Fibroblast of skin of abdomen (primary cell): ENCODE measurements at places on chromosomes 16 and 17.

GRCh38 chr17:43142153-43142552, 17.0 kb upstream of the BRCA1 start:
- DNase-seq = no peak

DNA sequence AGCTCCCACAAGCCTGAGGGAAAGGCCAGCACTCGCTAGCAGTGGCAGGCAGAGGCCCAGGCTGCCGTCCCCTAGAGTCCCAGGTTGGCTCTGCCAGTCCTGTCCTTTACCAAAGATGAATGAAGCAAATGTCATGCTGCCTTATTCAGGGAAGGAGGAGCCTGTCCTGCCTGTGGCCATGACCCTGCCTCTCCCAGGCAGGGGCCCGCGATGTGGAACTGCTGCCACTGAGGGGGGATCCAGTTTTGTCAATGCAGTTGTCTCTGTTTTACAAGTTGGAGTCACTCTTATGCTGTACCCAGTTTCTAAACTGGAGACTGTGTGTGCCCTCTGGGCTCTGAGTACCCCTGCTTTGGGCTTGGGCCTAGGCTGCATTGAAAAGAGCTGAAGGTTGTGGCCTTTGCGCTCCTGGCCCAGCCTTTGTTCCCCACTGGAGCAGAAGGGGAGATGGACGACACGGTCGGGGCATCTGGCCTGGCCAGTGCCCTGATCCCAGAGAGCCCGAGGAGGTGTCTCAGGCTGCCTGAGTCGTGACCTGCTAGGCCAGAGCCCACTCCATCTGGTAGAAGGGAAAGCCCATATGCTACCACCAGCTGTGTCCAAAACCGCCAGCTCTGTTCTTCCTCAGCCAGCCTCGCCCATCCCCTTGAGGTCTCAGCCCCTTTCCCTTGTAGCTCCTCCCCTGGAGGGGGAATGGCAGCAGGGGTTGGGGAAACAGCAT, 5.5 kb downstream of the LIMD2 start:
- DNase-seq = peak; percentile 12

- DNase-seq = peak; percentile 36
Observed at GRCh38 chr17:82489117-82489516, 30.4 kb upstream of the FOXK2 start.

GRCh38 chr17:12330456-12330855, 309.8 kb downstream of the MAP2K4 start:
- no peak for DNase-seq

- DNase-seq = no peak
Observed at GRCh38 chr17:27569884-27570577, 61.0 kb upstream of the LGALS9 start.

DNA sequence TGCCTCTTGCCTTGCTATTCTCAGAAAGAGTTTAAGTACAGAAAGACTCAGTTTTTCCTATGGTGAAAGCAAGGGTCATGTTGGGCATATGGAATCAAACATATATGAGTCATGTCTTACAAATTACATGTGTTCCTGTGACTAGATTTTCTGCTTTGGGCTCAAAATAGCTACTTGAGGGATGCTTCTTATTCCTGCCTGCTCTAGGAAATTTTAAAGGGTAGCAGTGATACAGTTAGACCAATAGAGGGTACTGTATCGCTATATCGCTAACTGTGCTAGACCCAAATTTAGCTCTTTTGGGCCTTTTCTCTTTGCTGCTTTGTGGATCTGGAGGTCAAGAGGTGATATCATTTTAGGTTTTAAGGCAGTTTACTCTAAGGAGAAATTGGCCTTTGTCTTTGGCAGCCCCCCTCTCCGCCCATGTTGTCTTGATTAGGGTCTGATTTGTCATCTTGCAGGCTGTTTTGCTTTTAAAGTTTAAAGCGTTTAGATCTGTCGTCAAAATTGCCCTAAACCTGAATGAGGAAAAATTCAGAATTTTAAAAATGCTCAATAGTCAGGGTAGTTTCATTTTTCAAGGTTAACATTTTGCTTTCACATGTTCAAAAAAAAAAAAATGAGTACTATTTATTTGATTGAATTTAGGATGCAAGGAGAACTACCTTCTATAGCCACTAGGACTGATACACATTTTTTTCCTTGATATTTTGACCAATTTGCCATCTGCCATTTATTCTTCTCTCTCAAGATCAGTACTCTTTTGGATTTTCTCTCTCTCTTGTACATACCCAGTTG, 8.8 kb downstream of the NFATC3 start:
- DNase-seq = peak; percentile 68

DNA sequence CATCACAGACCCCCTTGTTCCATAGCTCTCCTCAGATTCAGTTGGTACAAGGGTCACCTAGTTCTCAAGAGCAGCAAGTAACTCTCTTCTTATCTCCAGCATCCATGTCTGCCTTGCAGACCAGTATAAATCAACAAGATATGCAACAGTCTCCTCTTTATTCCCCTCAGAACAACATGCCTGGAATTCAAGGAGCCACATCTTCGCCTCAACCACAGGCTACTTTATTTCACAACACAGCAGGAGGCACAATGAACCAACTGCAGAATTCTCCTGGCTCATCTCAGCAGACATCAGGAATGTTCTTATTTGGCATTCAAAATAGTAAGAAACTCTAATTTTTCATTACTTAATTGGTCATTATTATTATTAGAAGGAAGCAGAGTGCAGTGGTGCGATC, 32.4 kb downstream of the NQO1 start:
- DNase-seq = no peak

GRCh38 chr16:24010440-24011089, 174.8 kb downstream of the PRKCB start:
- DNase-seq = peak; percentile 39

GRCh38 chr17:43548689-43549379, 2.7 kb upstream of the ETV4 start:
- no peak for DNase-seq

DNA sequence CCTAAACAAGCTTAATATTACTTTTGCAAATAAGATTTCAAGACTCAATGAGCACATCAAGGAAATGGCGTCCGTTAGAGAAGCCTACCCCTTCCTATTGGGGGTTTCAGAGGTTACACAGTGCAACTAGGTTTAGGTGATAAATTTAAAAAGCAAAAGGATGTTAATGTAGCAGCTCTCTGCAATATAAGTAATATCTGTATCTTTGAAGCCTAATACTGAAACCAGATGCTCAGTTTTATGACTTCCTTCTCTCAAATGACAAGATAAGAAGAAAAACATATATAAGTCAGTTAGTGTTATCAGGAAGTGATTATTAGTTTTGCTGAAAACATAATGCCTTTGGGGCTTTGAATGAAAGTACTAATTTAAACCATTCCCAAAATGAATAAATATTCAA, 54.3 kb upstream of the MED13 start:
- no peak for DNase-seq

- DNase-seq = no peak
Observed at GRCh38 chr17:6346986-6347385, 87.9 kb downstream of the AIPL1 start.

DNA sequence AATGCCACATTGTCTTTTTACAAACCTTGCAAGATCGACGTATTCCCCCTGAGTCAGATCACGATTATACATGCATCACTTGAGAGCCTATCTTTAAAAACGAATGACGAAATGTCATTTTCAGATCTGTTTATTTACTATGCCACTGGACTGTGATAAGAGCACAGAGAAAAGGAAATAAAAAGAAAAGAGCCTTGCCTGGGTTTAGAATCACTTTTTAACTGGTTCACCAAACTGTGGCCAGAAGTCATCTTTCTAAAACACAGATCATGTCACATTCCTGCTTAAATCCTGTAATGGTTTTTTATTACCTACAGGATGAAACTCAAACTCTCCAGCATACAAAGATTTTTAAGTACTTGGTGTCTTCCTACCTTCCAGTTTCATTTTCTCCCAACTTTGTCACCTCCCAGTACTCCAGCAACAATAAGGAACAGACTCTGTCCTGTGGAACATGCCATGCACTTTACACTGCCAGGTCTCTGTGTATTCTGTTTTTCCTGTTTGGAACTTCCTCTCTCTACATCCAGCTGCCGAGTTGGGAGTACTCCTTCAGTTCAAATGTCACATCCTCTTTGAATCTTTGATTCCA, 91.5 kb downstream of the SNX11 start:
- DNase-seq = no peak

DNA sequence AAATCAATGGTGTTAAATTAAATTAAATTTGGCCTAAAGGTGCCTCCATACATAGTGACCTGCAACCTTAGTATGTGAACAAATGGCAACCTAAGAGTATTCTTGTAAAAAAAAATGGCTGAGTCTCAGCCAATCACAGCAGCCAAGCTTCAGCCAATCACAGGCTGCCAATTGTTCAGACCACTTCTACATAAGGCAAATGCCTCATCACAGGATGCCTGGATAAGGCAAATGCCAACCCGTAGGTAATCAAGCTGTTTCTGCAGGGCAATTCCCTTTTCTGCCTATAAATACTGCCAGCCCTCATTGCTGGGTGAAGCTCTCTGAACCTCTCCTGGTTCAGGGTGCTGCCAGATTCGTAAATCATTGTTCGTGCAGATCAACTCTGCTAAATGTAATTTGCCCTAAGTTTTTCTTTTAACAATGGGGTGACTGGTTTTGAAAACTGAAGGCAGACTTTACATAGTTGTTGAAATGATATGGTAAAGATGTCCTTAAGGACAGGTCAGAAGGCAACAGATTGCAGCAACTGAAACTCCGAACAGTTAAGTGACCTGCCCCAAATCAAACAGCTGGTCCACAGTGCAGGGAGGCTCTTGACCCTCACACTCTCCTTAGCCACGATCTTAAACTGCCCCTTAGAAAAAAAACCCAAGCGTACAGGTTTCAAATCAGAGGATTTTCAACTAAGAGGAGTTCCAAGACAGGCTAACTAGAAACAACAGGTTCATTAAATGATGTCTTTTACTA, 50.3 kb downstream of the N4BP1 start:
- DNase-seq = no peak

DNA sequence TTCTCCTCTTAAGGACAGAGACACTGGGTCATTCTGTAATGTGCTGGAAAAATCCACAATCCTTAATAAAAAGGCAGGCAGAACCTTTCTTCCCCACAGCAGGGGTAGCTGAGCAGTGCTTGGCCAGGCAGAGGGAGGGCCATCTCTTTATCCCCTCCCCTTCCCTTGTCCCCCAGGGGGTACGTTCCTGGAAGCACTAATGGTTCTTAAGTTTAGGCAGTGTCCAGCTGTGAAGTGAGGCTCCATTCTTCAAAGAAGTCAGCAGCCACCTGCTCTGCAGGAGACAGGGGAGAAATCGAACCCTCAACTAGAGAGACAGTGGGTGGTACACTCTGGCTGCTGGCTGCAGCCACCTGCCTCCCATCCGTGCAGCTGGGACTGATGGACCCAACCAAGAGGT, 533.9 kb upstream of the CDH11 start:
- DNase-seq = no peak

GRCh38 chr17:78853926-78854394, 13.3 kb upstream of the USP36 start:
- DNase-seq = no peak

DNA sequence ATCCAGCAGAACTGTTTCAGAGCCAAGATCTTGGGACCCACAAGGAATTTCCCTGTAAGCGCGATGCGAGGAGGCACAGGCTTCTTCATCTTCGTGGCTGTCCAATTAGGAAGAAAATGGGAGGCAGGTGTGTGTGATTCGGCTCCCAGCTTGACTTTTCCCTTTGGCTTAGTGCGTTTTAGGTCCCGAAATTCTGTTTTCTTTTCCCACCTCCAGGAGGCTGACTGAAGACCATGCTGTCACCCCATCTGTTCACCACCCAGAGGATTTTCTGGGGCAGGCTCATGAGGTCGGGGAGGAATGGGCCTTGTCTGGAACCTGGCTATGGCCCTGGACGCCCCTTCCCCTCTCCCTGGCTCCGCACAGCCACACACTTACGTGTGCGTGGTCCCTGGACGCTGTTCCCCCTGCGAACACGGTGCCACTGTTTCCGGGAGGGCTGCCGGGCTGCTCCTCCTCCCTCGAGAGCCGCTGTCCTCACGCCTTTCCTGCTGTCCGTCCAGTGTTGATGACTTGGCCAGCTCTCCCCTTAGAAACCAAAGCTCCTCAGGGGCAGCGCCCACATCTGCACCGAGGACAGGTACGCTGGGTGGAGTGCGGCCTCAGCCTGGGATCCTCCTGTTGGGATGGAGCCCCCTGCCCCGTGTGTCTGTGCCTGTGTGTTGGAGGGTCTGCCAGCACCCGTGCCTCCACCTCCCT, 2.7 kb upstream of the PABPN1L start:
- DNase-seq = no peak

GRCh38 chr17:17417718-17418181, 59.0 kb upstream of the MED9 start:
- no peak for DNase-seq

DNA sequence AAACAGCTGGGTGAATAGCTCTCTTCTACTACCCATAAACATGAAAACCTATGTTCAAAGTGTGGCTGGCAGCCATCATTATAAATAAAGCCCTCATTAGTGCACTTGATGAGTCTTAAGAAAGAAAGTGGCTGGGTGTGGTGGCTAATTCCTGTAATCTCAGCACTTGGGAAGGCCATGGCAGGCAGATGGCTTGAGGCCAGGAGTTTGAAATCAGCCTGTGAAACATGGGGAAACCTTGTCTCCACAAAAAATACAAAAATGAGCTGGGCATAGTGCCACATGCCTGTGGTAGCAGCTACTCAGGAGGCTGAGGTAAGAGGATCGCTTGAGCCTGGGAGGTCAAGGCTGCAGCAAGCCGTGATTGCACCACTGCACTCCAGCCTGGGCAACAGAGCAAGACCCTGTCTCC, 28.3 kb upstream of the APPBP2 start:
- DNase-seq = peak; percentile 88

DNA sequence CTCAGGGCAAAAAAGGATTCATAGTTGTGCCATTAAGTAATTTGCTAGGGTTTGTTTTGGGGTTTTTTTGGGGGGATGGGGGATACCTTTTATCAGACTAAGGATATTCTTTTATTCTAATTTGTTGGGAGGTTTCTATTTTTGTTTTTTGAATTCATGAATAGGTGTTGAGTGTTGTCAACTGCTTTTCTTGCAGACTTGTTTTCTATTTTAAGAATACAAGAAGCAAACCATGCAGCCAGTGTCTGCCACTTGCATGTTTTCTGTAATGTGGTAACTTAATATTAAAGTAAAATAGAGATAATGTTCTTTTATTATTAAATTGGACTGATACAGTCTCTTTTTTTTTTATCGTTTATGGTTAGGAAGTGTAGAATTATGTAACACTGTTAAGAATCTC, 49.5 kb downstream of the NFATC3 start:
- DNase-seq = no peak

DNA sequence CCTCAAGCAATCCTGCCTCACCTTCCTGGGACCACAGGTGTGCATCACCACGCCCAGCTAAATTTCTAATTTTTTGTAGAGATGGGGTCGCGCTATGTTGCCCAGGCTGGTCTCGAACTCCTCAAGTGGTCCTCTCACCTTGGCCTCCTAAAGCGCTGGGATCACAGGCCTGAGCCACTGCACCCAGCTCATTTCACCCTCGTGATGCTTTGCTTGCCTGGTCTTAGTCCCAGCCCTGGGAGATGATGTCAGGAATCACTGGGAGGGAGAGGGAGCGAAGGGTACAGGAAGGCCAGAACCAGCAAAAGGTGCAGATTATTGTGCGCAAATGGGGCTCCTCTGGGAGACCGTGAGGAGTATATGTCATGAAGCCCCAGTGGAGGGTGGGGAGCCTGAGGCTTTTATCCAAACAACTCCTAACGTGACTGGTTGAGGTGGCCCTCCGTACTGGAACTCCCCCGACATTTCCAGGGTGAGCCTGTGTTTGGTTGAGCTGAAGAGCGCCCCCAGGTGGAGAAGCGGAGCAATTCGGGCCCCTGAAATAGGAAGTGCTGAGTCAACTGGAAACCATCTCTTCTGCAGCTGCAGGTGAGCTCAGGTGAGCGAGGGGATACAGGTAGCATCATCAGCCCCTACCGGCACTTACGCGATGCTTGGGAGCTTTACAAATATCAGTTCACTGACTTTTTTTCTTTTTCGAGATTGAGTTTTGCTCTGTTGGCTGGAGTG, 41.2 kb upstream of the HAPSTR1 start:
- DNase-seq = peak; percentile 23
